Stimulated activated CD8-positive, alpha-beta memory T cell treated with anti-CD3 and anti-CD28 coated beads, Interleukin-4, amount 100 ng/mL, for 48 hours (primary cell): ENCODE measurements at places on chromosomes 12 and 14.

- no peak for DNase-seq
These were observed 72.2 kb downstream of the DHRS2 start for GRCh38 chr14:23708343-23708742.

DNA sequence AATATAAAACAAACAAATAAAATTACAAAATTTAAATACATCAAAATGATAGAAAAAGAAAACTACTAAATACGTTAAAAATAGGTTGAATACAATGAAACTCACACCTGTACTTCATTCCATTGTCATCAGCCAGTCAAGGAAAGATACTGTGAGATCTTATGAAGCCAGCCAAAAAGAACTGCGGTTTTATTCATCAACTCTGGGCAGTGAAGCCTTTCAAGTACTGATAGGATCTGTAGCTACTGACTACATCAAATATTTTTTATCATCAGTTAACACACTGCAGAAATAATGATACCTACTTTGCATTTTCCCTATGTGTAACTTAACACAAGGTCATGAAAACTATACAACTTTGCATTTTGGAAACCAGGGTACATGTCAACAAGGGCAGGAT is 46.3 kb upstream of the FAR2 start:
- no peak for DNase-seq

GRCh38 chr14:58639842-58640484 is 2.2 kb downstream of the DACT1 start:
- no peak for DNase-seq

DNA sequence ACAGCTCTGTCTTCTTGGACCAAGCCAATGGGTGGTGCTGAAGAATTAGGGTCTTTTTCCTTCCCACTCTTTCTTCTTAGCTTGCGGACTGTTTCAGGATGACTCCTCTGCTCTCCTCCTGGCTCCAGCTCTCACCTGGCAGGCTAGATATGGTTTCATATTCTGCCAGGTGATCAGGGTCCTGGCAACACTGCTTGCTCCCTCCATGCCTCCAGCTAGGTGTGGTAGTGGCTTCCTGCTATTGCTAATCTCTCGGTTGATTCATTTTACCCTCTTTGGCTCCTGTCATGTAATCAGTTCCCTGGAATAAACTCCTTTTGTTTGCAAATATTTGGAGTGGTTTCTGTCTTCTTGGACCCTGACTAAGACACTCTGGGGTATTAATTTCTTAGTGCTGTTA is 4.3 kb upstream of the GZMH start:
- DNase-seq = no peak

DNA sequence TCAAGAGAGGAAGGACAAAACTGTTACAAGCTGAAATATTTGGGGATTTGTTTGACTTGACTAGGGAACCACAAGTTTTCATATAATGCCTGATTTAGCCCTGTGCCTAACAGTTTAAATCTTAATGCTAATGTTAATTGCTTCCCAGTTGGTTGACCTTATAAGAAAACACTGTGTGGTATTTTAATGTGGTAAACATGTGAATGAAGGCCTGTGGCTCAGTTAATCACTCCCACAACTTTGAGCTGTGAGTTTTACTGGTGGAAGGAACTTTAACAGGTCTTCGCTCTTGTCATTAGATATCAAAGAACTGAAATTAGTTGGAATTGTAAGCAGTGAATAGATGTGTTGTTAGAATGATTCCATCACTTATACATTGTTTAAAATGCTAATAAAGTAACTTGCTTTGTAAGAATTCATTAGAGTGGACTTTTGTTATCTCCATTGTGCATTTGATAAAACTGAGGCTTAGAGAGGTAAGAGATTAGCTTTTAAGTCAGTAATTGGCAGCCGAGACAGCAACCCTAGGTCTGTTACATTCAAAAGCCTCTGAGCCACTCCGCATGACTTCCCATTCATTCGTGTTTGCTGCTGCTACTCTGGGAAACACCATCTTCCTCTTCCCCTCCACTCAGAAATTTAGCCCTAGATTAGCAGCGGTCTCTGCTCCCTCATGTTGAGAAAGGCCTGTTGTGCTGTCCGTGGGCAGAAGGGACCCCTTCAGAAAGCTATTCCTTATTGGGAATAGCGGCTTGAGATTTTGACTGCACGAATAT is 1.0 kb upstream of the TBK1 start:
- DNase-seq = no peak
